ENCODE measurements at places on chromosomes 5 and 9. TPM values are rescaled to one million over a fixed set of nuclear protein-coding genes. Genes with fewer than 3 reads are reported as not detected.

The RCL1 gene
- 11.1 TPM for polyA plus RNA-seq

The TEK gene
- polyA plus RNA-seq, result 21.4 TPM

The EQTN gene
- not detected for polyA plus RNA-seq

The PIP5K1B gene
- 1.4 TPM for polyA plus RNA-seq

The PCDHB11 gene
- polyA plus RNA-seq, result 2.6 TPM

The UBE2QL1 gene
- 1.7 TPM for polyA plus RNA-seq

- DNase-seq, result peak; percentile 95
Observed at GRCh38 chr9:12774861-12775678, at the start of gene LURAP1L. LURAP1L (plus strand) TSS chr9:12775020; CDS start chr9:12775716, 696 bp downstream.

GRCh38 chr5:125402787-125403186, 656.3 kb upstream of the ZNF608 start:
- DNase-seq, result no peak

- peak; percentile 57 for DNase-seq
Observed at GRCh38 chr5:135493406-135494180, 41.4 kb upstream of the TIFAB start.

DNA sequence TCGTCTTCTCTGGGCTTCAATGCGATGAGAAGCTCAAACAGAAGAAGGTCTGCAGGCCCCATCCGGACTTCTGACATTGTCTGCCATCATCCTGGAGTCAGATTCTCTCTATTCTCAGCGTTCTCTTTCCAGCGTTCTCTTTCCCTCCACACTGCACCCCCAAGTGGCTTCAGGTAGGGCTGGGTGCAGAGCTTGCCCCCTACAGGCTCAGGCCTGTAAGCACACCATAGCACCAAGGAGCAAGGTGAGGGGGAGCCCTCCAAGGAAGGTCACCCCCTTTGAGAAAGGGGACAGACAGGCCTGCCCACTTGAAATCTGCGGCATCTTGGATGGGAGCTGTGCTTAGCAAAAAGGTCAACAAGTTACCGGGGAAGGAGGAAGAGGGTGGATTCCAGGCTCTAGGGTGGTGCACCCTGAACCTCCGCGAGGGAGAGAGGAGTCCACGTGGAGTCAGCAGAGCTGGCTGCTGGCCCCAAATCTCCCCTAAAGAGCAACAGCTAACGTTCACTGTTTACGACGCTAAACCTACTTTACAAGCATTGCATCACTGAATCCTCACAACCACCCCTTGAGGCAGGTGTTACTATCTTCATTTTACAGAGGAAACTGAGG, 27.5 kb downstream of the GPX3 start:
- DNase-seq, result peak; percentile 40

- DNase-seq, result peak; percentile 79
Observed at GRCh38 chr5:90356622-90357021, 52.9 kb downstream of the CETN3 start.

DNA sequence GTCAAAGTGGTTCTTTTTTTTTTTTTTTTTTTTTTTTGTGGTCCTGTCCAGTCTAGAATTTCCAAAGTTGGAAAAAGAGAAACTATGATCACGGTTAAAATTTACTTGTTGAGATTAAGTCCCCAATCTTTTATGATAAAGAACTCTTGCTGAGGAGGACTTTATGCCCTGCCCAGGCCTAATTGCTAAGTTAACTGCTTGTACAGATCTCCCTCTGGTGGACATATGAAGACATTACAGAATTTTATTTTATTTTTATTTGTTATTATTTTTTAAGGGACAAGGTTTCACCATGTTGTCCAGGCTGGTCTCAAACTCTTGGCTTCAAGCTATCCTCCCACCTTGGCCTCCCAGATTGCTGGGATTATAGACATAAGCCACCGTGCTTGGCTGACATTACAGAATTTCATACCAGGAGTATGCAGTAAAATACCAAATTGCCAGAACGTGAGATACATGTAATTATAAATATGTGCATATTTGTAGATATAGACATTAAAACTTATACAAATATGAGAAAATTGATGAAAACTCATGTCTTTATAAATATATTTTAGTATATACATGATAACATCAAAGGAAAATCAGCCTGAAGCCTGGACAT, 91.2 kb downstream of the RFK start:
- peak; percentile 69 for DNase-seq

- no peak for DNase-seq
Observed at GRCh38 chr5:31770998-31771397, 132.1 kb downstream of the PDZD2 start.

GRCh38 chr9:122814545-122814944, 13.8 kb downstream of the PDCL start:
- no peak for DNase-seq

- peak; percentile 63 for DNase-seq
Observed at GRCh38 chr5:138461343-138462125, 3.7 kb upstream of the EGR1 start.

GRCh38 chr9:130336027-130336610, 70.6 kb downstream of the HMCN2 start:
- peak; percentile 68 for DNase-seq

DNA sequence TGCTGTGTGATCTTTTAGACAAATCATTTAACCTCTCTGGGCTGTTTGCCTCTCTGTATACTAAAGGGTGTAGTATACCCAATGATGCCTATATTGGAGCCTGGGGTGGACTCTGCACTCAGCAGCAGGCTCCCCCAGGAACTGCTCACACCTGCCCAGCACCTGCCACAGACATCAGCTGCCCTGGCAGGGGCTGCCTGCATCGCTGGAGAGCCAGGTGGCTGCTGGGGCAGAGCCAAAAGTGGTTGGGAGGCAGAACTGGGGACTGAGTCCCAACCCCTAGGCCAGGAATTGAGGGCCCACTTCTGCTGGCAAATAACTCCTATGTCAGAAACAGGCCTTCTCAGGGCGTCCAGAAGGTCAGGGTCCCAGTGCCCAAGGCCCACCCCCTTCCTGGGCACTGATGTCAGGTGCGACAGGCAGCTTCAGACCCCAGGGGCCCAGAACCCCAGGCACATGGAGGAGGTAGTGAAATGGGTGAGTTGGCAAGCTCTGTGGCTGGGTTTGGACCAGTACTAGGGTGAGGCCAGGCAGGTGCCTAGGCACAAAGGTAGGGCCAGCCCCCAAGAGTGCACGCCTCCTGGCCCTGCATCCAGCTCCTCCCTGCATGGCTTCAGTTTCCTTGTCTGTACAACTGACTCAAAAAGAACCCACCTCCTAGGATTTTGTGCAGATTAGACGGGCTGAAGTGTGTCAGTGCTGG, 5.8 kb downstream of the UNC5A start:
- DNase-seq, result peak; percentile 23

DNA sequence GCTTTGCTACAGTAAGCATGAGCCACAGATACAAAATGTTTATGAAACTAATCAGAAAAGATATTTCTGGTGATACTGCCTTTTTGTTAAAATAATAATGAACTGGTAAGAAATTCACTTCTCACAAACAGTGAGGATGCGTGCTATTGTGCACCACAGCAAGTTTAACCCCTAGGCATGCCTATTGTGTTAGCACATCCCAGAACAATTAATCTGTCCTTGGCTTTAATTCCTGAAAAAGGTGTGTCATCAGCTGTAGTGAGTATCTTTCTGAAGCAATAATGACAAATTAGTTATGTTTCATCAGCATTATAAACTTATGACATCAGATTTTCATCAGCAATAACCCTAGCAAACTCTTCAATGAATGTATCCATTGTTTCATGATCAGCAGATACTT, 1307.2 kb downstream of the EFNA5 start:
- no peak for DNase-seq

DNA sequence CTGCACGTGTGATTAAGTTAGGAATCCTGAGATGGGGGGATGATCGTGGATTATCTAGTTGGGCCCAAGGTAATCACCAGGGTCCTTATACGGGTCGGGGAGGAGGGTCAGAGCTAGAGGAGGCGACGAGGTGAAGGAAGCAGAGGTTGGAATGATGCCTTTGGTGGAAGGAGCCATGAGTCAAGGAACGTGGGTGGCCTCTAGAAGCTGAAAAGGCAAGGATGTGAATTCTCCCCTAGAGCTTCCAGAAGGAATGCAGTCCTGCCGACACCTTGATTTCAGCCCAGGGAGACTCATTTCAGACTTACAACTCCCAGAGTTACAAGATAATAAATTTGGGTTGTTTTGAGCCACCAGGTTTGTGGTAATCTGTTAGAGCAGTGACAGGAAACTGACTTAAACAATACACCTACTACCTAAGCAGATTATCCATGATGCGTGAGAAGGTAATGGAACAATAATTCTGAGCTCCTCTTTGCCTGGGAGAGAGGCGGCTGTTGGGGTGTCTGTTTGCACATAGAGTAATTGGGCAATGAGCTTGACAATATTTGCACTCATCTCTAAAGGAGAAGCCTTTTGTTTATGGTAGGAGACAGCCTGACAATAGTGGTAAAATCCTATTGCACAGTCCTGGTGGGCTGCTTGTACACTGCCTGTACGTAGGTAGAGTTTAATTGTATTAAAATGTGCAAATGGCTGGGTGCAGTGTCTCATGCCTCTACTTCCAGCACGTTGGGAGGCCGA, 129.3 kb upstream of the IER5L start:
- DNase-seq, result no peak

Data from muscle of leg (tissue), 16 donors.